Hypothalamus (tissue), 51 donors: ENCODE measurements at places on chromosomes 7 and 10.

DNA sequence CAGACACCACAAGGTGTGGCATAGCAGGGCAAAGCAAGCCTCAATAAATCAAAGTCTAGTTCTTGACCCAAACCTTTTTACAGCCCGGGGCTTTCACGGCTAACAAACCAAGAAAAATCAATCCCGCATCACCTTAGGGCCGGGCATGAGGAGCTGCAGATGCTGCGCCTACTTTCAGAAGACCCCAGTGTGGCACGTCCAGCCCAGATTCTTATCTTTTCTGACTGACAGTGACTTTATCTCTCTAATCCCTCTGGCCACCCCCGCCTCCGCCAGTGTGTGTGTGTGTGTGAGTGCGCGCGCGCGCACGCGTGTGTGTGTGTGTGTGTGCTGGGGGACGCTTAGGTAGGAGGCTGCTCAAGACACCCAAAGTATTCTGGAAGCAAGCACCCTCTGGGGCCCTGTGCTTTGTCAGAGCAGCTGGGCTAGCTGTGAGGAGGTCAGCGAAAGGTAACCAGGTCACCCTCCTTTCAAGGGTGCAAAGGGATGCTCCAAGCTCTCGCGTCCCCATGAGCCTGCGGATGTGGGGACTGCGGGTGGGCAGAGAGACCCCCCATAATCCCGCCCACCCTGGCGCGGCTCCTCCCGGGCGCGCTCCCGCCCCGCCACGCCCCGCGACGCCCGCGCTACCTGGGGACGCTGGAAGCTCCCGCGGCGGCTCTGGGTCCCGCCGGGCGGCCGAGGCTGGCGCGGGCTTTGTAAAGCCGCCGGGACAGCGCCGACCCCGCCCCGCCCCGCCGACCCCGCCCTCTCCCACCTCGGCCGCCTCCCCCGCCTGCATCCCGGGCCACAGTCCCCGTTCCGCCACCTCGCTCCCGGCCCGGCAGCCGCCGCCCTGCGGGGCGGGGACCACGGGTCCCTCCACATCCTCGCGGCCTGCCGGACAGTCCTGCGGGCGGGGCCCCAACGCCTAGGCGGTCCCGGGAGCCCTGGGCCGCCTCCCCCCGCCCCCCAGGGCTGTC, 57.1 kb upstream of the RHOBTB1 start:
- DNase-seq = peak; percentile 22

DNA sequence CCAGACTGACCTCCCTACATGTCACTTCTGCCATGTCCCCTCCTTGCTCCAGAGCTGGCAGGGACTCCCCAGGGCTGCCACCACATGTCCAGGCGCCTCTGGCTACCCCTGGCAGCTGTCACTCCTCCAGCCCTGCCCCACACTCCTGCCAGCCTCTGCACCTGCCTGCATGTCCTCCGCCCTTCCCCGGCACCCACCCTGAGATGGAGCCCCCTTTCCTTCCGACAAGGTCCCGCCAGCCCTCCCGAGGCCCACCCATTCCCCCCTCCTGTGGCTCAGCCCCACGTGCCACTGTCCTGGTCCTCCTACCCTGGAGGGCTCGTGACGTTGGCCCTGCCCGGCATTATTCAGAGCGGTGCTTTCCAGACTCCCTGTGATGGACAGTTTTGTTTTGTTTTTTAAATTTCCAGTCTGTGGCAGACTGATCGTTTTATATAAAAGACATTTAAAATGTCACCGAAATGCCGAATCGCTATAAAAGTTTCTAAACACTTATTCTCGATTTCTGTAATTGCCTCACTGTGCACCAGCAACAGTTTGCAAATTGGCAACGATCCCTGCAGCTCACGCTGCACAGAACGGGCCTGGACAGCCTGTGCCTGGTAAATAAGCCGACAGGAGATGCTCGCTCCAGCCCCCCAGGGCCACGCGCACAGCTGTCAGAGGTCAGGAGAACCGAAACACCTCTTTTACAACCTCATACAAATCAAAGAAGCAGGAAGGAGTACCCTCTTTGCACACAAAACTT, 111.1 kb upstream of the SH2B2 start:
- no peak for DNase-seq

- no peak for DNase-seq
Measured at GRCh38 chr7:25575634-25576033, 347.3 kb upstream of the NPVF start.

DNA sequence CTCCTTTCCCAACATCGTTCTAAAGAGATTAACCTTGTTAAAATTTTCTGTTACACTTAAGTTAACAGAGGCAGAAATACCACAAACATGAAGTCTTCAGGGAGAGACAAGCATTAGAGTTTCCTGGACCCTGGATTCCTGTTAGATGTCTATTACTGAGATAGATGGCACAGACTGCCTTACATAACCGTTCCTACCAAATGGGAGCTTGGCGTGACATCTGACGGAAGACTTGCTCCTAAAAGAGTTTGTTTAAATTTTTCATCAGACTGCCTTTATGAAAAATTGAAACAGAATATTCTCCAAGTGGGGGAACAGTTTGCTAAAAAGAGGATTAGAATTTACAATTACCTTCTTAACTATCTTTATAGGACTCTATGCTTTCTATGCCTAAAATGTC, 22.7 kb downstream of the ANK3 start:
- DNase-seq = no peak

GRCh38 chr7:26705567-26705966, 158.8 kb downstream of the SKAP2 start:
- no peak for DNase-seq

- no peak for DNase-seq
Measured at GRCh38 chr7:55534262-55534915, 37.9 kb downstream of the VOPP1 start.

DNA sequence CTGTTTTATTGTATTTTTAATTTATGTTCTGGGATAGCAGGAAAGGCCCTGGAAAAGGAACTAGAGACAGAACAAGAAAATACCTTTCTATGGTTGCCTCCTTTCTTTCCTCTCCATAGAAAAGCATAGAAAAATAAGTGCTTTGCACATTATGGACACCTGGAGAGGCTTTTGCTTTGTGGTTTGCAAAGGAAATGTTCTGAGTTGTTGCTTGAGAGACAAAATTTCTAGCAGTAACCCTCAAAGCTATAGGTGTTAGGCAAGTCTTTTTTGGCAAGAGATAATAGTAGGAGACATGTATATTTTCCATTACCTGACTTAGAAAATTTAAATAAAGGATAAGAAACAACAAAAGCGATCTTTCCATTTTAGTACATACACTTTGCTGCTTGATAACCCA, 378.6 kb upstream of the PRKCQ start:
- no peak for DNase-seq

DNA sequence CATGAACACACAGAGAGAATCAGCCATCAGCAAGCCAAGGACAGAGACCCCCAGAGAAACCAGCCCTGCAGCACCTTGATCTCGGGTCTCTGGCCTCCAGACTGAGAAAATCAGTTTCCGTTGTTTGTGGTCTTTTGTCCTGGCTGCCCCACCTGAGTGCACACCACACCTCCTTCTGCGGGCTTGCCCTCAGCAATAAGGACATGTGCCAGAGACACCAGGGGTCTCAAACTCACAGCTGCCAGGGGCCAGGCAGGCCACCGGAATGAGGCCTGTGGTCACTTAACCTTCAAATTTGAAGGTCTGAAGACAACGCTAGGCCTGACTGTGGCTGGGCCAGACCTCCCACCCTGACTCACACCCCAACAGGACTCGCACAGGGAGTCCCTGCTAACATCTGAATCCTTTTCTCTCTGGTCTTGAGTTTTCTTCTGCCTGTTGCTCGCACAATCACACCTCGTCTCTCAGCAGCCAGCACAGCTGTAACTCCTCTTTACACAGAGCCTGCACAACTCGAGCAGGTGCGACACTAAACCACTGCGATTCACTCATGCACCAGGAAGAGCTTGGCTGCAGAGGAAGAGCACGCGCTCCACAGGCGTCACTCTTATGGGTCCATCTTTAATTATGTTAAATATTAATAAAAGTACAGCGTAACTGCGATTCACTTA, 86.2 kb downstream of the CHST15 start:
- no peak for DNase-seq

DNA sequence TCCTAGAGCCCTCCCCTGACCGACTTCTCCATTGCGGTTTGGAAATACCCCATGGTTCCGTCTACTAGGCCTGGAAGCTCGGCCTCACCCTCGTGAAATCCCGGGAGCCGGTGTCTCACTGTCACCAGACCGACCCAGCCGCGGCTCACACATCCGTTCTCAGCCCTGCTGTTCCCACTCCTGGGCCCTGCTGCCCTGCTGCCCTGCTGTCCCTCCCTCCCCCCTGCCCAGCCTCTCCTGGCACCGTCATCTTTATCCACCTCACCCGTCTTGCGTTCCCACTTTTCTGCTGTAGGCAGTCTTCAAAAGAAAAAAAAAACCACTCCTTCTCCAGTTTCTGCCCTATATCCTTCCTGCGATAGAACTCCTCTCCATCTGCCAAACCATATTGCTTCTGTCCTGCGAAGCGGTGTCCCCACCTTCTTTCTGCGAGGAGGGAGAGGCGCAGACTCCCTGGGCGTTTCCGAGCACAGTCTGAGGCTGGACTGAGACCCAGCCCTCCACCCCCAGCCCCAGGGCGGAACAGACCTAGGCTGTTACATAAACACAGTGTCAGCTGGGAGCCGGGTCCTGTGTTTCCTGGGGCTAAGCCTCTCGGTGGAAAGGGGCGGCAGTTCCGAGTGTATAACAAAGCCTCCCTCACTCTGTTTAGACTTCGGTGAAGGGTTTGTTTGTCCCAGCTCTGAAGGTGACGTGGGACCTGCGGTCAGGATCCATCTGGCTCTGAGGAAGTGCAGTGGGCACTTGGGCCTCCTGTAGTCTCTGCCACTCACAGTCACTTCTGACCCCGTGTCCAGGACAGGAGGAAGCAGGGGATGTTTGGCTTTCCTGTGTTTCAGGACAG, 2.8 kb downstream of the AGAP3 start:
- DNase-seq = peak; percentile 27

DNA sequence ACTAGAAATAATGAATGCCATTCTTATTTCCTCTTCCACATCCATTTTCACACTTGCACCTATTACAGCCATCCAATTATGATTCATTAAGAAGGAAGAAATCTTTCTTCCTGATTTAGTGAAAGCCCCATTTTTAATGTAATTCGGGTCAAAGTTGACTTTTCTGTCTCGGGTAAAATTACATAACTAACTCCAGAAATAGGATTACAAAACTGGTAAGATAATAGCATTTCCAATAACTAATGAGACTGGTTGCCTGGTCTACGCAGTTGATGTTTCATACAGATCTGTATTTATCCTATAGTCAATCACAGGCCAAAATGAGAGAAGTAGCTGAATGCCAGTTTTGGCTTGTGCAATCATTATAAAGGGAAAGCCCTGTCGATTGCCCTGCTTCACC, 651.5 kb upstream of the NRP1 start:
- no peak for DNase-seq

DNA sequence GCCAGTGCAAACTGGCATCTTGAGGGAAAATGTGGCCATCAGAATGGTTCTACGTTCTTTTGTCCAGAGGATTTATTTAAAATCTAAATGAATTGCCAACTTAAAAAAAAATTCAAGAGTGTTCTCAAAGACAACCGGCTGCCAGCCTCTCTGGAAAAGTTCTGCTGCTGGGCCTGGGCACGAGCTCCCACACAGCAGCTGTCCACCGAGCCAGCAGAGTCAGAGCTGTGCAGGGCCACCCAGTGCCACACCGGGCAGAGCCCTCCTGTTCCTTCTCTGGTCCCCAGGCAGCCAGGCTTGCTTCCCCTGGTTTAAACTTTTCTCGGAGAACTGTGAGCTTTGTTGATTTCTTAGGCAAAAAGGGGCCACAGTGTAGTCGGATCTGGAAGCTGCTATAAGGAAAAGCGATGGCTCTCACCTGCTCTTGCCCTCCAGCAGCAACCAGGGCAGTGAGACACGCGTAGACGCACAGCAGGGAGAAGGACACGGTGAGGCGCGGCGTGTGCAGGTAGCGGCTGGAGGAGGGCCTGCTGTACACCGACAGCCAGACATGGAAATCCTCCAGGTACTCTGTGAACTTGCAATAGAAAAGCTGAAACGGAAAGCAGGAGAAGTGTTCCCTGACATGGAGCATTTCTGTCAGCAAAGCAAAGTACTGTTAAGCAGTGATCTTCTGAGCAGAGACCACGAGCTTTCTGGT, 111.6 kb downstream of the PKD1L1 start:
- no peak for DNase-seq

DNA sequence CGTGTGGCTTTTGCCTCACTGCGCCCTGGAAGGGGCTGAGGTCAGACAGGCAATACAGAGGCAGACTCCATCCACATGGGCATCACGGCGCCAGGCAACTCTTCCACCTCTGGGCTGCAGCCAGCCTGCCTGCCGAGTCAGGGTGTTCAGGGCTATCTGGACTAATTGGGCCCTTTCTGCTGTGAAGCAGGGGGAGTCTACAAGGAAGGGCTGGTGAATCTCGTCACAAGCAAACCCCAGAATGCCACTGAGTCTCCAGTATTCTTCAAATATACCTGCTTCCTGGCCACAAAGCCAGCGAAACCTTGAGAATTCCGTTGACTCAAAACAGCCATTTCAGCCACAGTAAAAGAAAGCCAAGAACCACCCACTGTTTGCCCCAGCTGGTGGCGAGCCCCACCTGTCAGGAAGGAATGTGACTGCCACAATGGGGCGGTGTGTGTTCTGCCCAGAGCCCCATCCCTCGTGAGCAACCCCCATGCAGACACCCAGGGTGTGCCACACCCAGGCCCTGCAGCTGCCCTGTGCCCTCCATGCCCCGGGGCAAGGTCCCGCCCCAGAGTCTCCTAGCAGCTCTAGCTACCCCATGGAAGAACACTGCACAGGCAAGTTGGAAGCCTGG, 117.3 kb downstream of the FAM53B start:
- no peak for DNase-seq

DNA sequence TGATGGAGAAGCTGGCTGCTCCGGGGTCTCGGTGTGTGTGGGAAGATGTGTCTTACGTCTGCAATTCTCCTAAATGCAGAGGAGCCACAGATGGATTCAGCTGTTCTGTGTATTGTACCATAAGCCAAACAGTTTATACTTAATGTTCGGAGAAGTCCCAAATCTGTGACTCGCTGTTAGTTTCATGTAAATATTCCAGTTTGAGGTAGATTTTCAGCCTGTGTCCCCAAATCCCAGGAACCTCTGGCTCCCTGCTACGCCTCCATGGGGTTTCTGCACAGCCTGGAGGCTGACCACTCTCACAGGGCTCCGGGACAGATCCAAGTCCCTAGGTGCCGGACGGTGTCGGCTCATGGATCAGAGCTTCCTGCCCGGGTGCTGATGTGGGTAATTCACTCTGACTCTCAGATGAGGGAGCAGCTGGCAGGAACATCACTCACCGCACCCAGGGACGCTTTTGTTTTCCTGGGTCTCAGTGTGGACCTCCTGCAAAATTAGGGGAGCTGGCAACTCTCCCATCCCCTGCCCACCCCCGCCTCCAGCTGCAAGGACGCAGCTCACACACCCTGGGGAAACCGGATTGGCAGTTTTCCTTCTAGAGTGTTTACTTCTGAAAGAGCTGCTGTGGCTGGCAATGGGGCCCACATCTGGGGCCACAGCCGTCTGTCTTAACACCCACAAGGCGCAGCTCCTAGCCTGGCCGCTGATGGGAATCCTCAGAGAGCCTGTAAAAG, 421.1 kb upstream of the FOXK1 start:
- DNase-seq = no peak
